NCI-H345 (cell line): ENCODE measurements at places on chromosomes 6 and 20.

DNA sequence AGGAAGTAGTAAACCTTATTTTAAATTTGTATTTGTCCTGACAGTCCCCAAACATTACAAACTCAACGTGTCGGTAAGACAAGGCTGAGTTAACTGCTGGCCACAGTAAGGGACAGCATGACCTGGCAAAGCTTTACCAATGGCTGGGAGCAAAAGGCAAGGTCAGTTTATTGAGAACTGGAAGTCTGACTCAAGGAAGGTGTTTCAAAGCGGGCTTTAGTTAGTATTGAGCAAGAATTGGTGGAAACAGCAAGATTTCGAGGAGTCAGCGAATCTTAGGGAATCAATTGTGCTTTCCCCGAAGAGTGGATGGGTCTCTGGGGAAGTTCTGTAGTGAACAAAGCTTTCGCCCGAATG is 885 bp upstream of the GZF1 start:
- no peak for DNase-seq

DNA sequence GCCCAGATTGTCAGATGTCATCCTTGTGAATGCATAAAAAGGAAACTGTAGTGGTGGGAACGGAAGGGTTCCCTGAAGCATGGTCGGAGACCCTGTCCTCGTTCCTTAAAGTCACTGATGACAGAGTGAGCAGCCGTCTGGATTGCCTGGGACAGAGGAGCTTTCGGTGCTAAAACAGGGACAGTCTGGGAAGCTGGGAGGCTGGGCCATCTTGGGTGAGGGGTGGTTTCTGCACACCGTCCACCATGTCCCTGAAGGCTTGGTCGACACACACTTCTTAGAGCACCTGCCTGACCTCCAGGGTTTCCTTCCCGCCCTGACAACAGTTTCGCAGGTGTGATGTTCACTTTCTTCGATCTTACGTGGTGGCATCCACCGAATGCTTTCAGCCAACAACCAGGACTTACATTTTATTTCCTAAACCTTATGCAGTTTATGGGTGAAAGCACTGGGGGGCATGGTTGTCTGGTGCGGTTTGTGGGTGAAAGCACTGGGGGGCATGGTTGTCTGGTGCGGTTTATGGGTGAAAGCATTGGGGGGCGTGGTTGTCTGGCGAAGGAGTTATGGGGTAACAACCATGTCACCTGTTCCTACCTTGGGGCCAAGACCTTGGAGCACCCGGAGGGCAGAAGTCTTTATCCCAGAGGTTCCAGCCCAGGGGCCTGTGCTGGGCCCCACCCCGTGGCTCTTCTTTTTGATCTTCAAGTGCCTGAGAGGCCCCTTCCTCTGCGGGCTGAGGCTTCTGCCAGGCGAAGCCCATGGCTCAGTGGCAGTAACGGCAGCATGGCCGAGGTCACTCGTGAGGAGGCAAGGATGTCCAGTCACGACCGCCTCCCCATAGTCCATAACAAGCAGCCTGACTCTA is 81.7 kb upstream of the FRMD1 start:
- no peak for DNase-seq

DNA sequence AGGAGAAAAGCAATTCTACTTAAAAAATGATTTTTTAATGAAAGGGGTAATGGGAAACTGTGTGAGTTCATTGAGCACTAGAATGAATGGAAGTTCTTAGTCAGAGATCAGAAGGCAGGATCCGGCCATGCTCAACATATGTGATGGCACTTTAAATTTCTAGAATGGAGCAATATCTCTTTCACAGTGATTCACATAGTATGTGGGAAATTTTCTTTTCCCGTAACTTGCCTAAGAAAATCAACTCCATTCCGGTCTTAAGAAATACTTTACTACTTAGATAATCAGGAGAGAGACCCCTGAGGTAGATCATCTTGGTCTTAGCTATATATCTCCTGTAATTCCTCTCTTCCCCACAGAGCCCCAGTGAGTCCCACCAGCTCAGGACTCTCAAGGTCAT is 131.8 kb downstream of the SCML4 start:
- DNase-seq: no peak

GRCh38 chr6:170224694-170225660 is 65.9 kb downstream of the DLL1 start:
- DNase-seq: peak; percentile 13

GRCh38 chr6:37205175-37205996 is 35.4 kb downstream of the PIM1 start:
- DNase-seq: no peak

- no peak for DNase-seq
Observed at GRCh38 chr6:39319621-39320362, 2.7 kb downstream of the KCNK16 start.

DNA sequence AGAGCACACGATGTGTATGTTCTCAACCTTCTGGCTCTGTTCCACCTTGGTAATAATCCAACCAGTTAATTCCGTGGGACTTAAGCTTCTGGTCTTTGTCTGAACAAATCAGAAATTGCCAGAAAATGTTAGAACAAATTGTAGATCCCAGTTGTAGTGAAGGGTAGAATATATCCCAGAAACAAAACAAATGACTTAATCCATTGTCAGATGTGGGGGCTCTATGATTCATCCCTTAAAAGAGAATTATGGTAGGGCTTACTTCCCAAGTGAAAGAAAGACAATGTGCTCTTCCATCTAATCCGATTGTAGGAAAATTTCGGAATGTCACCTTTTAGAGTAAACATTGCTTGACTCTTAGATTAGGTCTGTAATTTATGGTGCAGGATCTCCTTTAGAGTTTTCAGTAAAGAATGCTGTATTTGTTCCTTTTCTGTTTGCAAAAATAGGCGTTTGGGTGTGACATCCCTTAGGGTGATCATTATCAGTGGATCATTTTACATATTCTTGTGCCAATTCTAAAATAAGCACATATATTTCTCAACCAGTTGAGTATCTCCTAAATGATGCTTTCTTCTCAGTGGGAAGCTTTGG is 234.5 kb upstream of the ZNF217 start:
- DNase-seq: no peak

DNA sequence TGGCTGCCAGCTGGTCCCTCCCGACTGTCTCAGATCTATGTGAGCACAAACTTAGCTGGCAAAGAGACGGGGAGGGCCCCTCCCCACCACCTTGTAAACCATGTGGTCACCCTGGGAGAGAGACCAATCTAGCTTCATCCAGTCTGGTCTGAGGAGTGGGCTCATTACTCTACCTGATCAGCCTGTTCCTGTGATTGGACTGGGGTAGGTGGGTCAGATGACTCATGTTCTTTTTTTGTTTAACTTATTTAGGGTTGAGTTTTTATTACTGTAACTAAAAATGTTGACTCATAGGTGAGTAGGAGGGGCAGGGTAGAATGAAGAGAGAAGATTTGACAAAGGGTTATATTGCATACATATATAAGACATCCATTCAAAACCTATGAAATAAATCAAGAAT is 4.7 kb downstream of the GSTA4 start:
- DNase-seq: no peak

GRCh38 chr6:26455357-26455970 is 2.3 kb upstream of the BTN2A1 start:
- DNase-seq: no peak

GRCh38 chr20:25319241-25320034 is 71.2 kb downstream of the ABHD12 start:
- peak; percentile 74 for DNase-seq

DNA sequence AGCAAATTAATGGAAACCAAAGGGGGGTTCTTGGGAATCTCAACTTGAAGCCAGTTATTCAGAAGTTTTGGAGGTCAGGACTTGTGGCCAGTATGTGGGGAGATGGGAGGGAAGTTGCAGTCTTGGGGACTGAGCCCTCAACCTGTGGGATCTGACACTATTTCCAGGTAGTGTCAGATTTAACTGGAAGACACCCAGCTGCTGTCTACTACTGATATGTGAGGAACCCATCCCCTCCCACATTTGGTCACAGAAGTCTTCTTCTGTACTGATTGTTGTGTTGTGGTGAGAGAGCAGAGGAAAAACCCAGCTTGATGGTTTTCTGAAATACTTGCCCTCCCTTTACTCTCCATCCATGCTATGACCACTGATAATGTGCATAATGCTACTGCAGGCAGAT is 134.0 kb downstream of the QRSL1 start:
- DNase-seq: no peak

DNA sequence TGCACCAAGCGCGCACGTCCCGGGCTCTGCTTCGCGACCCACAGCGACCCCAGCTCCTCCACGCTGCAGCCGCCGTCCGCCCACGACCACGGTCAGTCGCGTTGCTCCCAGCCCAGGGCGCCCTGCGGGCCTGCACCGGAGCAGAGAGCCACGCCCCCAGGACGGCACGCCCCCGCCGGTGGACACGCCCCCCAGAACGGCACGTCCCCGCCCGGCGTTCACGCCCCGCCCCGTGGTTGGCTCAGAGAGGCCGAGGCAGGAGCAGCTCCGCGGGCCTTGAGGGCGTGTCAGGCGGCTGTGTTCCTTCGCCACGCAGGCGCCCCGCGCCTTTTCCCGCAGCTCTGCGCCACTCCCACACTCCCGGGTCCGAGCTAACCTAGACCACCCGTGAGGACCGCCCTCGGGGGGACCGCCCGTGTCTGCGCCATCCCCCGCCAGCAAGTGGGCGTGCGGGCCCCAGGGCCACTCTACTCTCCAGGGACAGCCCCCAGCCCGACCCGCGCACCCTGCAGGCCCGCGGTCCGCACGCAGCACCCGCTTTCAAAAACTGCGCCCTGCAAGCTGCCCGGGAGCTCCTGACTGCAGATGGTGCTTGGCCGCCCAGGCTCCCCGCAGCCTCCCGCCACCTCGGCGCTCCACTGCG is at the start of gene RNASET2:
Gene RNASET2, minus strand, starts transcription at position 107 of the 643 bp plus-strand sequence. CDS start 368 bp downstream, outside the sequence.
- peak; percentile 95 for DNase-seq

- DNase-seq: no peak
Observed at GRCh38 chr6:118679327-118679901, 28.0 kb upstream of the CEP85L start.

GRCh38 chr6:85127168-85127498 is 322.8 kb upstream of the NT5E start:
- no peak for DNase-seq

GRCh38 chr20:48042628-48043027 is 257.3 kb upstream of the SULF2 start:
- DNase-seq: no peak

- DNase-seq: no peak
Observed at GRCh38 chr6:30213667-30213956, 406 bp upstream of the TRIM26 start.

DNA sequence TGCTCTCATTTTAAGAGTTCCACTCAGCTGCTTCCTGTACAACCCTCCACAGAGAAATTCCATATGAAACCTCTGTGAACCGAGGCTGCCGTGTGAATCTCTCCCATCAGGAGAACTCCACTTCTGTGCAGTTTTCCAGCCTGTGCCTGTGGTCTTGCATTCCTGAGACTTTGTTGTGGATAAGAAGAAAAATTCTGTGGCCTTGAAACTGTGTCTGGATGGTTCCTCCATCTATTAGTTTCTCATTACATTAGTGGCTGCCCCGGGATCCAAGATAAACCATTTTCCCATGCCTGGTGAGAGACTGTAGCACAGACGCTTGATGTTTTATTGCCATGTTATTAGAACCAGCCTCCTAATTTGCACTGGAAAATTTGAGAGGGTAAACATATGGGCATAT is 40.8 kb upstream of the TIAM2 start:
- no peak for DNase-seq

DNA sequence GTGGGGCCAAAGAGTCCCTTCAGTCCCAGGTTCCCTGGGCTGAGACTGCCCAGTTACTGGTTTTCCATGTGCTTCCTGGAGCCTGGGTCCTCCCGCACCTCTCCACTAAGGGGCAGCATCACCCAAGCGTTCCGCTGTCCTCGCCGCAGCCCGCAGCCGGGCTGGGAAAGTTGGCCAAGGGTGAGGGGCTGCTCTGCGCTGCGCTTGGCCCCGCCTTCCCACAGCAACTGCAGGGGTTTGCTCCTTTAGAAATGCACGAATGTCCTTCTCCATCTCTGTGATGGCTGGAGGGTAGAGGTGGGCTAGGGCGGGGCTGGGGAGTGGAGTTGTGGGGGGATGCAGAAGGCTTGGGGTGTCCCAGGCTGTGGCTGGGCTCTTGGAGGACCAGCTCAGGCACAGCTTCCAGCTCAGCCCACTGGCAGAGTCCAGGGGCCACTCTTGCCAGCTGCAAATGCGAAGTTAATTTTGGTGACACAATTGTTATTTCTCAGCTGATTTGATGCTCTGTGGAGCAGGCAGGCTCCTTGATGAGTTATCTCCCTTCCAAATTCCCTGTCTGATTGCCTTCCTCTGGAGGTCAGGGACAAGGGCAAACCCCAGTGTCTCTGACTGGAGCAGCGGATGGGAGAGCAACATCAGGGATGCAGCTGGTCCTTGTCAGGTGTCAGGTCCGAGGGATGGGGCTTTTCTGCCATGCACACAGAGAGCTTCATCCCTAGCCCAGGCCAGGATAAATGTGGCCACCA is 63.2 kb downstream of the NOL4L start:
- peak; percentile 78 for DNase-seq

DNA sequence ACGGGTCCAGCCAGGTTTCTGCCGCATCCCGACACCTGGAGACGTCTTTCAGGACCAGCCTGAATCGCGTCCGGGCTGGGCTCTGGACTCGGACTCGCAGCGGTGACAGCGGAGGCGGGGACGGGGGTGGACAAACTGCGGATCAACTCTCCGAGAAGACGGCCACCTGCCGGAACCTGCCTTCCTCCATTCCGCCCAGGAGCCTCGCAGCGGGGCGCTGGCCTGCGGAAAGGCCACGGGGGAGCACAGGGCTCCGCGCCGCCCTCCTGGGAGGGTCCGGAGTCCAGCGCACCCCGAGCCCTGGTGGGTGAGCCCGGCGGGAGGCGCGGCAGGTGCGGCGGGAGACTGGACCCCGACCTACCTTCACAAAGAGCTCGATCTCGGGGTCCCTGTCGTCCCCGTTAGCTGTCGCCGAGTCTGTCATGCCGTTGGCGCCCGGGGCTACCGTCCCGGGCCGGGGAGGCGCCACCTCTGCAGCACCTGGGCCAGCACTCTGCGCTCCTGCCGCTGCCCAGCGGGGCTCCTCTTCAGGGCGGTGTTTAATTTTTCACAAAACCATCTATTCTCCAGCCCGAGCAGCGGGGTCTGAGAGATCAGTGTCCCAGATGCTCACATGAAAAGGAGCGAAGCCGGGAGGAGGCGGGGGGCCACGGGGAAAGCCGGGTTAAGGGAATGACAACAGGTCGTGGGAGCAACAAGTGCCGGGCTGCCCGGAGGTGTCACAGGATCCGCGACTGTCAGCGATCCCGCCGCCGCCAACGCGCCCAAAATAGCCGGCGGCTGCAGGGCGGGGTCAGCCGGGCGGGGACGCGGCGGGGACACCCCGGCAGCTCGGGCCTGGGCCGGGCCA is at the start of gene CLIC5:
Gene CLIC5, minus strand, starts transcription at position 742 of the 850 bp plus-strand sequence. Its CDS starts 318 bp downstream, at position 424.
- peak; percentile 29 for DNase-seq

- DNase-seq: peak; percentile 24
Observed at GRCh38 chr6:104226790-104227446, 632.8 kb downstream of the HACE1 start.
